ENCODE measurements at places on chromosomes 2 and 18.
A peak's percentile ranks its signal among the peaks of the same experiment; 100 is the strongest.

DNA sequence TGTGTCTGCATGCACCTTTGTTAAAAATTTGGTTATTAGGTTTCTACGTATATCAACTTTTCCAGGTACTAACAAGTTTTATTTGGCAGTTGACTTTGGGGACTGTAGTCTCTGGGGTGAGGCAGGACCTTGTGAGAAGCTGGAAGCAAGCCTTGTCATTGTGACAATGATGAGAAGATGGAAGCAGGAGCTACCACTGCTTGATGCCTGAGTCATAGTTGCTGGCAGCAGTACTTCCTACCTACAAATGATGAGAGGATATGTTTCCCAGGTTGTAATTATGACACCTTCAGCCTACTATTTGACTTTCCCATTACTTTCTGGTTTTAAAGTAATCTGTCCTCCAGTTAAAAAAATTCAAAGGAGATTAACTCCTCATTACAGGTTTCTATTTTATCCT lies 516.3 kb downstream of the NRXN1 start:
- no peaks in the 10 kb centered on the region for H3K27me3 ChIP-seq
- H3K4me1 ChIP-seq: no peaks in the 10 kb centered on the region
- H3K27ac ChIP-seq: no peak overlapping the region

DNA sequence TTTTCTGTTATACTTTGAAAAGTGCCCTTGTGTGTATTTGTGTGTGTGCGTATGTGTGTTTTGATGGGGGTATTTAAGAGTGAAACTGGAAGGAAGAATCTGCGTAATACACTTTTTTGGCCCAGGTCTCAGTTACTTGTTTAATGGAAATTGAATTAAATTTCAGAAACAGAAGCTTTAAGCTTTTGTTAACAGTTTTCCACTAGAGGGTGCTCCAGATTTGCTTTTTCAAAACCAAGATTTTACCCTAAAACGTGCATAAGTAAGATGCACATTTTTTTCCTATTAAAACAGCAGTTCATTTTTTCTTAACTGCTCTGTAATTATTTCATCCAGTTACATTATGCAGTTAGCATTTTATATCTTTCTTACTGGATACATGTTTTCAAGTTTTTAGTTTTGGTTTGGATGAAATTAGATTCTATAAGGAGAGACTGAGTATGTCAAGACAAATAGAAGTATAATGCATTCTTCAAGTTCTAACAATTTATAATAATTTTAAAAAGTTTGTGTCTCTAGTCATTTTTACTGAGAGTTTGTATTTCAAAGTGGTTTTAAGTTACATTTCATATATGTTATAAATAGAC lies 97.2 kb downstream of the PIK3C3 start:
- H3K4me1 ChIP-seq: no peaks in the 10 kb centered on the region
- no peak overlapping the region for H3K4me3 ChIP-seq
- no peak overlapping the region for H3K27ac ChIP-seq

GRCh38 chr2:189446780-189447179 lies 5.5 kb downstream of the WDR75 start:
- peaks cover 42% of the 10 kb centered on the region for H3K36me3 ChIP-seq
- no peak overlapping the region for H3K27ac ChIP-seq
- H3K4me1 ChIP-seq: peaks cover 35% of the 10 kb centered on the region
- no peaks in the 10 kb centered on the region for H3K27me3 ChIP-seq
- DNase-seq: no peak
- no peak overlapping the region for H3K4me3 ChIP-seq

- H3K27ac ChIP-seq: peak overlapping the region; percentile 79
- no peaks in the 10 kb centered on the region for H3K27me3 ChIP-seq
- H3K4me3 ChIP-seq: peak overlapping the region; percentile 82
- H3K36me3 ChIP-seq: no peaks in the 10 kb centered on the region
- H3K4me1 ChIP-seq: peaks cover 46% of the 10 kb centered on the region
Observed at GRCh38 chr2:200466425-200467418, 43.1 kb downstream of the KCTD18 start.
